Retina (tissue), 1 donor: ENCODE measurements at places on chromosomes 16 and 17.

DNA sequence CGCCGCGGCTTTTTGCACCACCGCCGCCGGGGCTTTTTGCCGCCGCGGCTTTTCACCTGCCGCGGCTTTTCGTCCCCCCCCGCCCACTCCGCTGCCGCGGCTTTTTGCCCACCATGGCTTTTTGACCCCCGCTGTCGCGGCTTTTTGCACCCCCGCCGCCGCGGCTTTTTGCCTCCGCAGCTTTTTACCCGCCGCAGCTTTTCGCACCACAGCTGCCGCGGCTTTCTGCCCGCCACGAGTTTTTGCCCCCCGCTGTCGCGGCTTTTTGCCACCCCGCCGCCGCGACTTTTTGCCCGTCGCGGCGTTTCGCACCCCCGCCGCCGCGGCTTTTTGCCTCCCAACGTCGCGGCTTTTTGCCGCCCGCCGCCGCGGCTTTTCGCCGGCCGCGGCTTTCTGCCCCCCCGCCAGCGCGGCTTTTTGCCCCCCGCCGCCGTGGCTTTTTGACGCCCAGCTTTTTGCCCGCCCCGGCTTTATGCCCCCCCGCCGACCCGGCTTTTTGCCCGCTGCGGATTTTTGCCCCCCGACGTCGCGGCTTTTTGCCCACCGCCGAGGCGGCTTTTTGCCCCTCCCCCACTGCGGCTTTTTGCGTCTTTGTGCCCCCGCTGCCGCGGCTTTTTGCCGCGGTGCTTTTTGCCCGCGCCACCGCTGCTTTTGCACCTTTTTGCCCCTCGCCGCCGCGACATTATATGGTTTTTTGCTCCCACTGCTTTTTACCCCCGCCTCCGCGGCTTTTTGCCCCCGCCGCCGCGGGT, 1343.6 kb downstream of the TP53TG3F start:
- no peak for DNase-seq

- peak; percentile 74 for DNase-seq
These were observed 8.5 kb upstream of the ZC3H18 start for GRCh38 chr16:88561485-88562359.

GRCh38 chr17:11997147-11997971, at the start of gene ZNF18:
Gene ZNF18 (minus strand): TSS chr17:11997475. CDS start chr17:11992829, 4,646 bp downstream.
- peak; percentile 95 for DNase-seq

- no peak for DNase-seq
These were observed 11.1 kb downstream of the TSPOAP1 start for GRCh38 chr17:58317421-58318064.

DNA sequence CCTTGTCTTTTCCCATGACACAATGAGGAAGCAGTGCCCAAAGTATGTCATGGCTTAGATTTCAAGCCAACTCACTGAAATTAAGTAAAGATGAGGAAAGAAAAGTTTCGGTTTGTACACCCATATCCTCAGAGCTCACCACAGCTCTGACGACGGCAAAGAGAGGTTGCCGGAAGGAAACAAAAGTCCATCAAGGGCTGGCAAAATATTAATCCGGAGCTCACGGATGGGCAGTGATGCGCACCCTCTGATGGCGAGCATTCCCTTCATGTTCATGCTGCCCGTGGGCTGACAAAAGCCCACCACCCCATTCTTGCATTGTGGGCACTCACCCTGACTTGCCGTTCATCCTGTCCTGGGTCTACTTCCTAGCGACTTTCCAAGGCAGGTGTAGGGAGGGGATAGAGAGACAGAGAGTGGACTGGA, 103.1 kb downstream of the SOX9 start:
- DNase-seq = no peak

DNA sequence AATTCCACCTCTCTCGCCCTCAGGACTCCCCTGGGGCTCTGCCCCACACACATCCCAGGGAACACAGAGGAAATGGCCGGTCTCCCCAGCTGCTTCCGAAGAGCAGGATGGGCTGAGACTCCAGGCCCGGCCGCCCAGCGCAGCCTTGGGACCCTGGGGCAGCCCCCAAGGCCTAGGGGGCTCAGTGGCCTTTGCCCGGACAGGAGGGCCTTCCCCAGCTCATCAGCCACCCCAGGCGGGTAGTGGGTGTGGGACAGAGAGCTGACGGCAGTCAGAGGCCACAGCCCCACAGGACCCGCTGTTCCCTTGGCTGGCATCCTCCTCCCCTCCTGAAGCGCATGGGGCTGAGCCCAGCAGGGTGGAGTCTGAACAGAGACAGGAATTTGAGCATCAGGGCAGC, 6.2 kb upstream of the CBFA2T3 start:
- no peak for DNase-seq

GRCh38 chr16:57479976-57480753, 6.1 kb downstream of the DOK4 start:
- no peak for DNase-seq

DNA sequence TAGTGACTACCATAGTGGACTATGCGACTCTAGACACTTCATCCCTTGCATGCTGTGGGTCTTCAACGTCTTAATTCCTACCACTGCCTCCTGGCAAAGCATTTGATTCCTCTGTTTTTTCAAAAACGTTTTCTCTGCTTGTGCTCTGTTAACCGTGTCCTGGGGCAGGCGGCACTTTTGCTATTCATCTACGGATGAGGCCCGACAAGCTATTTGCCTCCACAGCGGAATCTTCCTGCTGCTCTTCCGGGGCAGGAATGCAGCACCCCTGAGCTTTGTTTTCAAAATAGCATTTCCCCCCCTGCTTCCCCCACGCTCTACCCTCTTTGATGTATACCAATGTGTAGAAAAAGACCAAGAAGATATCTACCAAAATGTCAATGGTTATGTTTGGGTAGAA, 39.8 kb upstream of the METTL16 start:
- peak; percentile 31 for DNase-seq

DNA sequence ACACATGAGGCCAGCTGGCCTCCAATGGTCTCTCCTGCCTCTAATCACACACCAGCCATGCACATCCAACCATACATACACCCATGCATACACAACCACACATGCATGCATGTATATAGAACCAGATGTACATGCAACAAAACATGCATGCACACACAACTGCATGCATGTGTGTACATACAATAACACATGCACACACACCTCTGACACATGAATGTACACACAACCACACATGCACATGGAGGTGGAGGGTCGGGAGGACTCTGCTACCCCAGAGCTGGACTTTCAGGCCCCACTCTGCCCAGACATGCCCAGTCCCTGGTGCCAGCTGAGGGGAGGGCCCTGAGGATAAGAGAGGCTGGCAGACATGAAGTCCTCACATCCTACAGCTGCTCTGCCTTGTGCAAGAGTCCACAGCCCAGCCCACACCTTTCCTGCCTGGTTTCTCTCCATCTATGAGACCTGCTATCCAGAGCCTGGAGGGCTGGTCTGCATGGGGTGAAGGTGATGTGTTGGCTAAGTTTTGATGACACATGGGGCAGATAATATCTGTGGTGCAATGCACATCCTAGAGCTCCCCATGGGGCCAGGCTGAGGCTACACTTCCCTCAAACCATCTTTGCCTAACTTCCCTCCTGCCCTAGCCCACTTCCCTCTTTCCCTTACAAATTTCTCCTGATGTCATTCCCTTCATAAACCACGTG, 50.9 kb upstream of the SDK2 start:
- peak; percentile 0 for DNase-seq

DNA sequence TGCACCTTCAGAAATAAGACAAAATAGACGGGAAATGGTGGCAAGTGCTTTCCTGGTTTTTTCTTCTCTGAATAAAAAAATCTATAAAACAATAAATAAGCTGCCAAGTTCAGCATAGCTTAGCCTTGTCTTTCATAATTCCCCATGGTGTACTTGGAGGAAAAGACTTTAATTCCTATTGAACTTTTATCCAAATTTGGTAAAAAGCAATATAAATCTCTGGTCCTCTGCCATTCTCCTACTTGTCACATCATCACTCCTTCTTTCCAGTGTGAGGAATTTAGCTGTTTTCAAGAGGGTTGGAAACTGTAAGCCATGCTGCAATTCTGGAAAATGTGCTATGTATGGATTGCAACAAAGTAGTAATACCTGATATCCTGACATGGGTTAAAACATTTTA, 551.8 kb upstream of the KIF2B start:
- DNase-seq = no peak

DNA sequence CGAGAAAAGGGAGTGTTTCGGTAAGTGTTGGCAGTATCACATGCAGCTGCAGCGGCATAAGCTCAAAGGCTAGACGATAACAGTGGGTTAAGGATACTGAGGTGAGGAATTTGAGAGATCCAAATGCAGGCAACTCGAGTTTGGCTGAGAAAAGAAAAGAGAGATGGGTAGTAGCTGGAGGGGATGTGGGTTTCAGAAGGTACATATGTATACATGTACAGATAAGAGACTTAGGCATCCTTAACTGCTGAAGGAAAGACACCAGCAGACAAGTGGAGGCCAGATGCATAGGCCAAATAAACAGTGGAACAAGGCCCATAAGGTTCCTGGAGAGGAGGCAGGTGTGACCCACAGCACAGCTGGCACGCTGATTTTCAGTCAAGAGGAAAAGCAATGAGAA, 86.6 kb upstream of the NETO2 start:
- DNase-seq = no peak

- no peak for DNase-seq
These were observed 31.4 kb upstream of the ZNF750 start for GRCh38 chr17:82871056-82871775.

DNA sequence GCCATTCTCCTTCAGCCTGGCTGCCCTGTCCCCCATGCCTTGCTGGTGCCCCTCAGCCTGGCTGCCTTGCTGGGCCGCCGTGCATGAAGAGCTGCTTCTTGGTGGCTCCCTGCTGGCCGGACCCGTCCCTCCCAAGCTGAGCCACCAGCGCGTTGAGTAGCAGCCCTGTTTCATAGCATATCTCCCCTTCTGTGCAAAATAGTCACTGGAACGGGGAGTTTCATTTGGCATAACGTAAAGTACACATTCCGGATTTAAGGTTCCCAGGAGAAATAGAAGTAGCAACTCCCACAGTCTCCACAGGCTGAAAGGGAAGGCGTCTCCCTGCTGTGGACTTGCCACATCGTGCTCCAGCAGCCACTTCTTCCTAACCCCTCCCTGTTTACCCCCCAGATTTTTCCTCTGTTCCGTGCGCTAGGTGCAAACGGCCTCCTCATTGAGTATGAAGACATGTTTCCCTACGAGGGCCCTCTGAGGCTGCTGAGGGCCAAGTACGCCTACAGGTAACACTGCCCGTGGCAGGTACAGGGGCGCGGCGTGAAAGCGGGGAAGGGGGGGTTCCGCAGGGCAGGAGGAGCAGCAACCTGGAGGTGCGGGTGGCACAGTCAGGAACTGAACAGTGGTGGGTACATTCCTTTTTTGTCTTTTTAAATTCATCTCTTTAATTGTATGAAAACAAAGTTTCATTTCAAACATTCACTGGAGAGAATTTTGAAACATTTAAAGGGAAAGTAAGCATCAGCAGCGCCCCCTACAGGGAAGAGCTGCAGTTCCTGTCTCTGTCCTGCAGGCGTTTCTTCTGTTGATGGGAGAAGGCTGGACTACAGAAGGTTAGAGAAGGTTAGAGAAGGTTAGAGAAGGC, 5.8 kb upstream of the OGFOD3 start:
- no peak for DNase-seq

DNA sequence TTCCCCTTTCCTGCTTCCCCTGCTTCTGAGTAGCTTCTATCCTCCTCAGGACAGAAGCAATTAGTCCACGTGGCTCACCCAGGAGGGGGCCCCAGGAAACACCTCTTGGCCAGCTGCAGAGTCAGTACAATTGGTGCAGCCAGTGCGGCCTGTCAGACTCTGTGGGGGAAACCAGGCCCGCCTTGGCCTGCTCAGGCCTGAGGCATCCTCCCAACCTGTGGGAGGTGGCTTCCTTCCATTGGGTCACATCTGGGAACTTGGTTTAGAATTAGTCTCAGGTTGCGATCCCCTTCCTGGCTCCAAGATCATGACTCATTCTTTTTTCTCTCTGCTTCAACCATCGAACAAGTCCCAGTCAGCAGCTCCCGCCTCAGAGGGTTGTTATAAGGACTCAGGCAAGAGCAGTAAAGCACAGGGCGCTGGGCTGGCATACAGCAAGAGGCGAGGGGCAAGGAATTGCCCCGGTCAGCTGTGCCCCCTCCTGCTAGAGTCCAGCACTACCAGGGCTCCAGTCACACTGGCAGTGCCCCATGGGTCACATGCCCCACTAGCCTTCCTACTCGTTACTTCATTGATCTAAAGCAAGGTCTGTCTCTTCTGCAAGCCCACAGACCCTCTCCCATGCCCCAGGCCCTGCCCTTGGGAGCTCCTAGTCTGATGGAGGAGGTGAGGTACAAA, 8.1 kb upstream of the EPX start:
- no peak for DNase-seq

GRCh38 chr17:57111386-57111785, 26.3 kb downstream of the AKAP1 start:
- DNase-seq = no peak

- DNase-seq = no peak
These were observed 399.4 kb downstream of the NPIPA7 start for GRCh38 chr16:16778332-16778731.

DNA sequence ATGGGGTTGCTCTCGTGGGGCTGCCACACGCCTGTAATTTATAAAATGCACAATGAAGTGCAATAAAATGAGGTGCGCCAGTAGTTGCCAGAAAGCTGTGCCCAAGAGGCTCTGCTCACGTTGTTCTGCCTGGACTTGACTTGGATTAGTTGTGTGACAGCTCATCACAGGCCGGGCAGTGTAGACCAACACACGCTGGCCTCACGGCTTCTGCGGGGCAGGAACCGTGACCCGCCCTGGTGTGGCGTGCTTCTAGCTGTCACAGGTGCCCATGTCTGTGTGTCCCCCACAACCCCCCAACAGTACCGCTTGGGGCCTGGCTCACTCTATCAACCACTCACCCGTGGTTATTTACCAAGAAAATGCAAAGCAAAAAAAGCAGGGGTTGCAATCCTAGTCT, 112.2 kb upstream of the ZNF750 start:
- no peak for DNase-seq

GRCh38 chr17:1518410-1518809, 2.0 kb upstream of the INPP5K start:
- no peak for DNase-seq

- DNase-seq = no peak
These were observed 41.5 kb downstream of the LDHD start for GRCh38 chr16:75074920-75075687.

- DNase-seq = no peak
These were observed 114.5 kb upstream of the CHMP6 start for GRCh38 chr17:80876950-80877728.

DNA sequence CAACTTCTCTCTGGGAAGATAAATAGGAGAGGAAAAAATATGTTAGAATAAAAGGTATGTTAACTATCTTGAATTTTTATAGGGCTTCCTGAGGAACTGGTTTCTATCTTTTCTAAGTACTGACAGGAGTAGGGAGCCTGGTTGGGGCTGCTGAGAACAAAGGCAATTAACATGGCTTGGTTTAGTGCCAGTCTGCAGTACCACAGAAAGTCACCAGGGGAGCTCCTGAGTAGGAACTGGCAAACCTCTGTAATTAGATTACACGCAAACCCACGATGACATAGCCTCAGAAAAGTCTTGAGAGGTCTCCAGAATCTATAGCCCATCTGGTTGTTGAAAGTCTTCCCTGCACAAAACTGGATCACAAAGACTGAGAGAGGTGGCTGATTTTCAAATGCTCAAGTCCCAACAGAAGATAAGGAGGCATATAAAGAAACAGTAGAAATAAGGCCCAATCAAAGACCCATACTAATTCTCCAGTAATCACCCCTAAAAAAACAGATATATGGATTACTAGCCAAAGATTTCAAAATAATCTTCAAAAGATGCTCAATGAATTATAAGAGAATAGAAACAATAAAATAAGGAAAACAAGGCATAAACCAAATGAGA, 11.7 kb upstream of the CNTNAP4 start:
- DNase-seq = no peak
